Body of pancreas (tissue), 4 donors: ENCODE measurements at places on chromosomes 1 and 21. TPM values are rescaled to one million over a fixed set of nuclear protein-coding genes. Genes with fewer than 3 reads are reported as not detected.

Gene GJA5
- total RNA-seq: 0.99 TPM

Gene ZNF593OS
- not detected for total RNA-seq

Gene TP73
- total RNA-seq: 13.5 TPM

Gene DHX9
- 38.4 TPM for total RNA-seq

Gene RIPPLY3
- total RNA-seq: not detected

Gene H3-3A
- total RNA-seq: 163 TPM

DNA sequence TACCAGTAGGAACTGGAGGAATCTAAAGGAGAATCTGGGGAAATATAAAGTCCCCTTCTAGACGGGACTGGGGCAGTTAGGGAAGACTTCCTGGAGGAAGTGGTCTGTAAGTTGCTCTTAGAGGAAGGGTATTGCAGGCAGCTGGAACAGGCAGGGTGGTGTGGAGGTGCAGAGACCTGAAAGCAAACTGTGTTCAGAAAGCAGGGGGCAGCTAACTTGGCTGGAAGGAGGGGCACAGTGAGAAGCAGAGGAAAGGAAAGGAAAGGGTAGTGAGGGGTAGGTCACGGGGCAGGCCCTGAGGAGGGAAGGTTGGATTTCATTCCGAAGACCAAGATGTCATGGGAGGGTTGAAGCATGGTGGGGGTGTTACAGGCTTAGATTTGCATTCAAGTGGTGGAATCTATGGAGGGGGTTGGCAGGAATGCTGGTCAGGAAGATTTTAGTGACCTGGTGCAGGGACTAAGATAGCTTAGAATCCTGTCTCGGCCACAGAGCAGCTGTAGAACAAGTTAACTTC is 240.7 kb downstream of the FOXD2 start:
- H3K36me3 ChIP-seq: no peaks in the 10 kb centered on the region
- H3K4me3 ChIP-seq: no peak overlapping the region
- H3K27ac ChIP-seq: no peak overlapping the region
- no peaks in the 10 kb centered on the region for H3K4me1 ChIP-seq

GRCh38 chr1:230463760-230464159 is 37.6 kb upstream of the PGBD5 start:
- H3K27ac ChIP-seq: no peak overlapping the region
- H3K27me3 ChIP-seq: no peaks in the 10 kb centered on the region
- no peak for DNase-seq
- H3K4me3 ChIP-seq: no peak overlapping the region
- H3K4me1 ChIP-seq: peaks cover 5% of the 10 kb centered on the region
- no peaks in the 10 kb centered on the region for H3K36me3 ChIP-seq

- no peaks in the 10 kb centered on the region for H3K27me3 ChIP-seq
- H3K36me3 ChIP-seq: no peaks in the 10 kb centered on the region
- no peak for DNase-seq
- H3K4me1 ChIP-seq: no peaks in the 10 kb centered on the region
- H3K27ac ChIP-seq: no peak overlapping the region
- no peak overlapping the region for H3K4me3 ChIP-seq
Measured at GRCh38 chr1:167871331-167871730, 42.6 kb downstream of the ADCY10 start.

DNA sequence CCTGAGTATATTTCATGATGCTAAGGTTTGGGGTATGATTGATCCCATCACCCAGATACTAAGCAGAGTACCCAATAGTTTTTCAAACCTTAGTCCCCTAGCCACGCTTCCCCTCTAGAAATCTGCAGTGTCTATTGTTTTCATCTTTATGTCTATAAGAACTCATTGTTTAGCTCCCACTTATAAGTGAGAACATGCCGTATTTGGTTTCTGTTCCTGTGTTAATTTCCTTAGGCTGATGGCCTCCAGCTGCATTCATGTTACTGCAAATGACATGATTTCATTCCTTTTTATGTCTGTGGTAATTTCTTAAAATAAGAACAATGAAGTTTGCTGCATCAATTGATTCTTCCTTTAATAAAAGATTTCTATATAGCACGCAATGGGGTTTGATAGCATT is 301.3 kb downstream of the PLPP3 start:
- no peak for DNase-seq
- H3K27me3 ChIP-seq: no peaks in the 10 kb centered on the region
- H3K4me1 ChIP-seq: no peaks in the 10 kb centered on the region
- no peak overlapping the region for H3K27ac ChIP-seq
